ENCODE measurements at places on chromosomes 3 and 15. TPM values are rescaled to one million over a fixed set of nuclear protein-coding genes. Genes with fewer than 3 reads are reported as not detected.

GRCh38 chr3:167728632-167729323 is 5.9 kb downstream of the PDCD10 start:
- no peak for DNase-seq

- no peak for DNase-seq
These were observed 50.7 kb downstream of the TMEM41A start for GRCh38 chr3:185448107-185448506.

- DNase-seq: peak; percentile 30
These were observed 37.5 kb upstream of the STIMATE start for GRCh38 chr3:52934630-52935530.

DNA sequence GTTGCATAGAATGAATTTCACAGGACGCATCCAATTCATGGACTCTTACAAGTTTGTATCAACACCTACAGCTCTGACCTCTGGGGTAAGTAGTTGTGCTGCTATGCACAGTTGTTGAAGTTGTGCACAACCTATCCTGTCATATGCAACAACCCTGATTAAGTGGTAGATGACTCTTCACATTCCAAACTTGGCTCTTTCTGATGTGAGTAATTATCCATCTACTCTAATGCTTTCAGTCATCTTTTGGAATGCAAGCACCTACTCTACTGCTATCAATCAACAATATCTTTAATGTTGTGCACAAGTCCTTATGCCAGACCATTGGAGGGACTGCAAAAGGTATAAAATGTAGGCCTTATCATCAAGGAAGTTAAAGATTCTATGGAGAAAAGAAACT is 921.4 kb downstream of the MCTP2 start:
- no peak for DNase-seq

- no peak for DNase-seq
These were observed 28.7 kb upstream of the RPS17 start for GRCh38 chr15:82568986-82569385.

- peak; percentile 71 for DNase-seq
These were observed at the start of gene MED12L for GRCh38 chr3:151085227-151085888. Gene MED12L (plus strand): TSS chr3:151085664. CDS start chr3:151086927, 1,263 bp downstream.

DNA sequence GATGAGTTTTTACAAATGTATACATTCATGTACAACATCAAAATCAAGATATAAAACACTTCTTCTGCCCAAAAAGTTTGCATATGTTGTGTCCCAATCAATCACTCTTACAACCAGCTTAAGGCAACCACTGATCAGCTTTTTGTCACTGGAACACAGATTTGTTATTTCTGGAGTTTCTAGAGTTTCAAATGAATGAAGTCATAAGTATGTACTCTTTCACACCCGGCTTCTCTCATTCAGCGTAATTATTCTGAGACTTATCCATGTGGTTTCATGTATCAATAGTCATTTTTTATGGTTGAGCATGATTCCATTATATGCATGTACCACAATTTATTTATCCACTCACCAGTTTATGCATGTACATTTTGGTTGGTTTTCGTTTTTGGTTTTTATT is 53.0 kb upstream of the CORO2B start:
- DNase-seq: no peak

GRCh38 chr15:96870580-96870979 is 540.1 kb downstream of the NR2F2 start:
- DNase-seq: no peak

DNA sequence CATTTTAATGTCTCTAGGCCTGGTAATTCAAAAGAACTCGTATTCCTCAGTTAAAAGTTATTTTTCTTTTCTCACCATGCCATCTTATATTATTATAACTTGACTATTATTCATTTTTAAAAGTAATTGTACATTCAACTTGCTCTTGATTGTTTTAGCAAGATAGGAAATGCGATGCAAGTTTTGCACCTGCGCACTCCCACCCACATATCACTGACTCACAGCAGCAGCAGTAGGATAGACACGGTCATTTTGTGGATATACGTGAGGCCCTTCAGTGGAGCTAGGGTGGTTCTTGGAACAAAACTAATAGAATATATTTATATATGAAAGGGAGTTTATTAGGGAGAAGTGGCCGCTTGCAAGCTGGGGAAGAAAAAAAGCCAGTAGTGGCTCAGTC is 95.5 kb upstream of the UBE3A start:
- DNase-seq: no peak

DNA sequence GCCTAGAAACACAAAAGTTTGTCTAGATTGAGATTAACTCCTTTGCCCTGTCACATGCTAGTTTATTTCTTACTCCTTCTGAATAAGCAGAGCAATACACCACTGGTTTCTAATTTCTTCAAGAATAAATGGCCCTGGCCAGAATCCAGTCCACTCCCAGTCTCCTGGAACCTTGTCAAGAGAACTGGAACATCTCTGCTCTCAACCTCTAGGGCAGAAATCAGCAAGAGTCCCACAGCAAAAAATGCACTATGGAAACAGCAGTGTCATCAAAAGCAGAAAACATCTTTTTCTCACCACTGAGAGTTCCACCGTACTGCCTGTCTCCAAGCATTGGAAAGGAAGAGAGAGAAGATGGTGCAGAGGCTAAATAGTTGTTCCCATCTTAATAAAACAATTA is 35.9 kb upstream of the PPP2R3A start:
- peak; percentile 12 for DNase-seq

GRCh38 chr3:52144796-52145735 is 9.2 kb downstream of the POC1A start:
- DNase-seq: no peak

DNA sequence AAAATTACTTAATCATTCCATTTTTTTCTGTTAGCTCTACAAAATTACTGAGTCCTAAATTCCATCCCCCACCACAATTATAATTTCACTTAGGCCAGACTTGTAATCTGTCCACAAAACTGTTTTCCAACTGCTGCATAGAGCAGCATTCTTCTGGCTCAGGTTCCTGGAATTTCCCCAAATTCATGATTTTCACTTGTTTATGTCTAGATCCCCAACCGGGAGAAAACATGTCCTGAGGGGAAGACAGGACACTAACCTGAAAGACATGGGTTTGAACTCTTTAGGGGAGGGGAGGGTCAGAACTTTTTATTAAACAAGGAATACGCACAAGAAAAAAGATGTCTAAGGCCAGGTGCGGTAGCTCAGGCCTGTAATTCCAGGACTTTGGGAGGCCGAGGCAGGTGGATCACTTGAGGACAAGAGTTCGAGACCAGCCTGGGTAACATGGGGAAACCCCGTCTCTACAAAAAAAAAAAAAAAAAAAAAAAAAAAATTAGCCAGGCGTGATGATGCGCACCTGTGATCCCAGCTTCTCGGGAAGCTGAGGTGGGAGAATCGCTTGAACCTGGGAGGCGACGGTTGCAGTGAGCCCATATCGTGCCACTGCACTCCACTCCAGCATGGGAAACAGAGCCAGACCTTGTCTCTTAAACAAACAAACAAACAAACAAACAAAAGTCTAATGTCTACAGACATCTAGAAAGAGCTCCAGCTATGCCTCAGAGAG is 1.5 kb downstream of the ETFA start:
- no peak for DNase-seq

DNA sequence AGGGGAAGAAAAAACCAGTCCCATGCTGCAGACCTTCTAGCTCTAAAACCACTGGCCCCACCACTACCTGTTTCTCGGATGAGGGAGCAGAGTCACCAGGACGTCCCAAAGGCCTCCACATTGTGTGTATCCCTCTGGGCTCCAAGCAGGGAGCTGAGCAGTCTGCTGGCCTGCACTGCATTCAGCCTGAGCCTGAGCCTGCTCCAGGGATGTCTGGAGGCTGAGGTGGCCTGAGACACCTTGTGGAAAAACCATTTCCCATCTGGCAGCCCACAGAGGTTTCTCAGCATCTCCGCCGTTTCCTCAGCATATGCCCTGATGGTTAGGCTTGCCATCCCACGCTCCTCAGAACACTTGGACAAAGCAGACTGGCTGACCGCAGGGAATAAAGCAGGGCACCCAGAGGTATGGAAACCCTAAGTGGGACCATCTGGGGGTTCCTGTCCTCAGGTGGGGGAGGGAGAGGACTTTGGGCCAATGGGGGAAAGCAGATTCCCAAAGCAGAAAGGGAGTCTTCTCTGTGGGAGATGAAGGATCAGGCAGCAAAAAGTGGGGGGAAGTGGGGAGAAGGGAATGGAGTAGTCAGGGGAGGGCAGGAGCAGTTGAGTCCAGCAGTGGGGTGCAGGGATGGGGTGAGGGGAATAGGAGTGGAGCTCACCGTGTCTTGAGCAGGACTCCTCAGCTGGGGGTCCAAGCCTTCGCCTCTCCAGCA is at the start of gene CILP:
Gene CILP (minus strand): TSS at position 704 of the 712 bp plus-strand sequence. CDS start 1,718 bp downstream, outside the sequence.
- DNase-seq: no peak

- no peak for DNase-seq
These were observed 41.5 kb downstream of the ADGRG7 start for GRCh38 chr3:100650651-100651619.

- no peak for DNase-seq
These were observed 25.2 kb upstream of the IQSEC1 start for GRCh38 chr3:13098192-13098988.

- no peak for DNase-seq
These were observed 7.3 kb downstream of the ARL6IP5 start for GRCh38 chr3:69092030-69092516.

GRCh38 chr15:53457479-53457878 is 302.0 kb downstream of the WDR72 start:
- DNase-seq: no peak

Gene LMLN
- total RNA-seq: 5.4 TPM

Gene BCL2A1
- 1.4 TPM for total RNA-seq

Gene CACNA2D2
- total RNA-seq: 1.9 TPM

Gene SEMA3B
- total RNA-seq: 116 TPM

Gene SERP1
- 85.0 TPM for total RNA-seq

Gene CACNA1D
- 20.6 TPM for total RNA-seq

Gene SCN5A
- total RNA-seq: 0.43 TPM

Gene ALG1L2
- 1.8 TPM for total RNA-seq

Gene CEMIP
- 1.1 TPM for total RNA-seq

Gene NR2F2
- total RNA-seq: 24.9 TPM

Gene CPNE9
- not detected for total RNA-seq

Gene GOLGA6L7
- not detected for total RNA-seq
